WTC11 (cell line): ENCODE measurements at places on chromosomes 7 and 10.

GRCh38 chr7:44095781-44096180, 8.4 kb upstream of the AEBP1 start:
- no peak for DNase-seq

GRCh38 chr10:61452655-61453641, at the start of gene TMEM26:
TSS of gene TMEM26 (minus strand) at chr10:61453381. CDS start at chr10:61453081, 300 bp downstream.
- peak; percentile 75 for DNase-seq

DNA sequence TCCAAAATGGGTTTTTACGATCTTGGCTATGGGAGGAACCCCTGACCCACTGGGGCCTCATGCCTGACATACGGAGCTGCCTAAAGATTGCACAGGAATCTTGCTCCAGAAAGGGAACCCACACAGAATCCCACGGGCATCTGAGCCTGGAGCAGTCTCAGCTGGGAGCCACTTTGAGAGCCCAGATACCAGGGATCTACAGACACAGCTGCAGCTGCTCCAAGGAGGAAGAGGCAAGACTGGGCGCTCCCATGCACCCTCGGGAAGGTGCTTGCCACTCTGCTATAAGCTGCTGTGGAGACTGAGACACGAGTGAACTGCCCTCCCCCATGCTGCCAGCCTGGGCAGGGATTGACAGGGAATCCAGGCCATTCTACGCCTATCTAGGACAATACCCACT, 202.5 kb downstream of the REEP3 start:
- DNase-seq = no peak

- no peak for DNase-seq
These were observed 26.2 kb downstream of the CCSER2 start for GRCh38 chr10:84354623-84355022.

DNA sequence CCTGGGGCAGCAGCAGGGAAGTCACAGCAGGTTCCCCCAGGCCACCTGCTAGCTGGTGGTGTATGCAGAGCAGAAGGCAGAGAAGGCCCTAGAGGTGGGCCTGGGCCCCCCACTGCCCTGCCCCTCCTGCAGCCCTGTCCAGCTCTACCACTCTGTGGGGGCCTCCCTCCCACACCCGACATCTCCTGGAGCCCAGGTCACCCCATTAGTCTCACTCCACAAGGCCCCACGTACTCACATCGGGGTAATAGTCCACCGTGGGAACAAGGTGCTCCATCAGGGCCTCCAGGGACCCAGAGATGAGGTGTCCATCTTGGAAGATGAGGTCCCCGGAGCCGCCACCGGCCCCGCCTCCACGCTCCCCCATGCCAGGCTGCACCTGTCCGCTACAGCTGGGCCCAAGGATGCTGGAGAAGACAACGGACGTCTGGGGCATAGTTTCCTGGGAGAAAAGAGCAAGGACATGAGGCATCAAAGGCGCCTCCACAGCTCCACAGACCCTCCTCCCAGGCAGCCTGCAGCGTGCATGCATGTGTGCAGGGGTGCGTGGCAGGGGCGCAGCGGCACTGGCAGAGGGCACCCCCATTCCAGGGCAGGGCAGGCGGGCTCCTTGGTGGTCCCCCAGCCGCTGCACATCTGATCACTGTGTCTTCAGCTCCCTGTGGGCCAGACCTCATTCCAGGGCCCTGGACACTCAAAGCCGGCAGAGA, 61.0 kb downstream of the RASGEF1A start:
- peak; percentile 8 for DNase-seq

GRCh38 chr10:96366508-96366907, 7.7 kb upstream of the OPALIN start:
- DNase-seq = no peak

GRCh38 chr7:54878339-54878738, 119.3 kb upstream of the SEC61G start:
- DNase-seq = no peak

DNA sequence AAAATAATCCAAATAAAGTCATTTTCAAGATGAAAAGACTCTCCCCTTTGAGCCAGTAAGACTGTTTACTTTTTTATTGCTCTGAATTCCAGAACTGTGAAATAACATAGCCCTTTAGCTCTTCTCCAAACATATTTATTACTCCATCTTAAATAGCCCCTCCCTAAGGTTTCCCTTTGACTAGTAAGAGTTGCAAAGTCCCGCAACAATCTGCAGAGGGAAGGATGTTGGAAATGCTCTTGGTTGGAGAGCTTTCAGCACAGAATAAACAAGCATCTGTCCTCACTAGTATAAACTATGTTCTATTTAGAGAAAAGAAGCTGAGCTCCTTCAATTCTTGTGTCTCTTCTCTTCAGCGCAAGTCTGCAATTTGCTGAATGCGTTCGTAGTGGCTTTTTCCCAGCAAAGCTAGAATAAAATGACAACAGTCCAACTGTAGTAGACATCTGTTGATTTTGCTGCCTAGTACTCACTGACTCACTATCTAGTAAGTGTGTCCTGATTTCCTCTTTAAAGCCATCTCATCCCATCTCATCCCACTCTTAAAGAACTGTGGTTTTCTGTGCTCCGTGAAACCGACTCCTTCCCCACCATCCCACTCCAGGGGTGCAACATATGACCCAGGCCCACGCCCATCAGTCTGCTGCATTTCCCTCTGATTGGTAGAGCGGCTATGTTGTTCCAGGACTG, 104.0 kb downstream of the FAM107B start:
- DNase-seq = no peak

- DNase-seq = no peak
These were observed 720 bp upstream of the RFC2 start for GRCh38 chr7:74254858-74255379.

DNA sequence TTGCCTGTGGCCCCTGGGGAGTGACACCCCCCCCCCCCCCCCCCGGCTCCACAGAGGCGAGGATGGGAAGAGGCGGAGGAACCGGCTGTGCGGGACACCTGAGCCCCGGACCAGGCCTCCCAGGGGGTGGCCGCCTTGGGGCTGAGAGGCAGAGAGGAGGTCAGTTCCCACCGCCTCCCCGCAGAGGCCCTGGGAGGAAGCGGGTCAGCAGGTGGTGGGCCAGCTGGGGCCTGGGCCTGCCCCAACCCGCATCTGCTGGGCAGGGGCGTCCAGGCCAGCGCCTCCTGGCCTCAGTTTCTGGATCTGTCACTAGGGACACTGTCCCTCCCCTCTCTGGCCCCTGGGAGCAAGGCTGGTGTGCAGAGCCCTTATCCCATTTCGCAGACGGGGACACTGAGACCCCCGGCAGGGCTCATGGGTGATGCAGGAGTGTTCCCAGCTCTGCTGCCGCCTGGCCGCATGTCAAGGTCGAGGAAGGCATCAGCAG, 14.6 kb upstream of the LFNG start:
- DNase-seq = no peak

DNA sequence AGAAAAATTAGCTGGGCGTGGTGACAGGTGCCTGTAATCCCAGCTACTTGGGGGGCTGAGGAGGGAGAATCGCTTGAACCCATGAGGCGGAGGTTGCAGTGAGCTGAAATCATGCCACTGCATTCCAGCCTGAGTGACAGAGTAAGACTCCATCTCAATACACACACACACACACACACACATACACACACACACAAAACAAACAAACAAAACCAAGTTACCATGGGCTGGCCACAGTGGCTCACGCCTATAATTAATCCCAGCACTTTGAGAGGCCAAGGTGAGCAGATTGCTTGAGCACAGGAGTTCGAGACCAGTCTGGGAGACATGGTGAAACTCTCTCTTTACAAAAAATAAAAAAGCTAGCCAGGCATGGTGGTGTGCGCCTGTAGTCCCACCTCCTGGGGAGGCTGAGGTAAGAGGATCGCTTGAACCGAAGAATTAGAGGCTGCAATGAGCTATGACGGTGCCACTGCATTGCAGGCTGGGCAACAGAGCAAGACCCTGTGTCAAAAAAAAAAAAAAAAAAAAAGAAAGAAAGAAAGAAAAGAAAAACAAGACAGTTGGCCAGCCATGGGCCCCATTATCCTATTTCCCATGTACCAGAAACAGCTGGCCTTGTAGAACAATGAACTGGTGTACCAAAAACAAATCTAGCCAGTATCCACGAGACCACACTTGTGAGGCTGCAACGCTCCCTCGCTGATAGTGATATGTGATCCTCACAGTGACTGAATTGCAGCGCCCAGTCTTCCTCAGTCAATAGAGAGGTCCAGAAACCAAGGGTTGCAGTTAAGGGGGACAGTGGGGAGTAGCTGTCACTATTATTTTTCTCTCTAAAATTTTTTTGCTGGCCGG, 6.6 kb upstream of the AGFG2 start:
- no peak for DNase-seq

DNA sequence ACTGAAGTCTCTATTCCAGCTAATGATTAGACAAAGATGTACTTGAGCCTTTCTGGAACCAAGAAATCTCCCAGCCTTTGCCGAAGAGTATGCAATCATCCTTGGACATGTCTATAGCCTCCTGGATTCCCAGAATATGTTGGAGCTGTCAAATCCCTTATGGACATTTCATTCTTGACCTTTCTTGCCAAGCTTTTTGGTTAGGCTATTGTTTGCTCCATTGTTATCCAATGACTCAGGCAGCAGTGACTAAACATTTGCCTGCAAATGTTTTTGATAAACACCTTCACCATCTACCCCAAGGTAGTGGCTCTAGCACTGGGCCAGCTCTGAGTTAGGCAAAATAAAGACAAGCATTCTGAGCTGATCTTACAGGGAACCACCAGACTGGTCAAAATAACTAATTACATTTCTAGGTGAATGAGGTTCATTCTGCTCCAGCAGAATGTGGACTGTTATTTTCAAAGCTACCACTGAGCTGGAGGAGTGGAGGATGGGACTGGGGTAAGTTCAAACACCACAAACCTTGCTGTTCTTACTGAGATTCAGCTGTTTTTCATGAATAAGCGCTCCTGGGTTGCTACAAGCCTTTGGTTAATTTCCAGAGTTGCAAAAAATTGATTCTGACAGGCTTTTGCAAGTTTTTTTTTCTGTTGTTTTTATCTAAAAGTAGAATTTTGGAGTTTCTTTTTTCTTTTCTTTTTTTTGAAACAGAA, 81.0 kb downstream of the TMEM270 start:
- no peak for DNase-seq

DNA sequence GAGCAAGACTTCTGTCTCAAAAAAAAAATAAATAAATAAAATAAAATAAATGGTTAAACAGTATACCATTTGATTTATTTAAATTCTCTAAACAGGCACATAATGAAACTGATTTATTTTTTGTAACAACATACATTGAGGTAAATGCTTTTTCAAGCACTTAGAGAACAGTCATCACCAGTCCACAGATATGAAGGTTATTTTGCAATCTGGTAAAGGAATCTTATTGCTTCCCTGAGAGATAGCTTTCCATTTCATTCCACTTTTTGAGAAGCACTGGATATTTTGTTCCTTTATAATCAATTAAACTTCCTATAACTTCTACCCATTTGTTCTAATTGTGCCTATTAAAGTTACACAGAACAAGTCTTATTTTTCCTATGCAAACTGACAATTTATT, 5.2 kb downstream of the CEP55 start:
- no peak for DNase-seq

DNA sequence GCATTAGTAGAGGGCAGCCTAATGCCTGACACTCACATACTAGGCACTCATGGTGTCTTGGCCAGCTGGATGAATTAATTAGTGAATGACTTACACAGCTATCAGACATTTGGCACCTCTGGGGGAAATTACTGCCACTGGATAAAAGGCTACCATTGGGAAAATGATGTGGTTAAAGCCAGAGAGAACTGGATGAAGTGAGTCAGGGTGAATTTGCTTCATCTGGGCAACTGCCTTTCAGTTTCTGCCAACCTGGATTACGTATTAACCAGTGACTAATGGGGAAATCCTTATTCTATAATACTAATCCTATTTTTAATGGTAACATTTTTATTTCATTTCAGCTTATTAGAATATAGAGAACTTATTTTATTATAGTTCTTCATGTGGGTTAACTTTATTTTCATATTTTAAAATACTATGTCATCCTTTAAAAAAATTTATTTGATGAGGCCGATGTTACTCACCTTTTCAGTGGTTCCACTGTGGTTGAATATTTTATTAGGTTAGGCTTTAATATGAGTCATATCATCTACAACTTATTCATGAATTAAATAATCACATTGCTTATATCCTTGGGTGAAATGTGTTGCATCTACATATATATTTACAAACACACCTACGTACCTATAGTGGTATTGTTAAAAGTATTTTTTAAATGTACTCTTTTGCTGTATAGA, 85.6 kb upstream of the CAPZA2 start:
- no peak for DNase-seq

DNA sequence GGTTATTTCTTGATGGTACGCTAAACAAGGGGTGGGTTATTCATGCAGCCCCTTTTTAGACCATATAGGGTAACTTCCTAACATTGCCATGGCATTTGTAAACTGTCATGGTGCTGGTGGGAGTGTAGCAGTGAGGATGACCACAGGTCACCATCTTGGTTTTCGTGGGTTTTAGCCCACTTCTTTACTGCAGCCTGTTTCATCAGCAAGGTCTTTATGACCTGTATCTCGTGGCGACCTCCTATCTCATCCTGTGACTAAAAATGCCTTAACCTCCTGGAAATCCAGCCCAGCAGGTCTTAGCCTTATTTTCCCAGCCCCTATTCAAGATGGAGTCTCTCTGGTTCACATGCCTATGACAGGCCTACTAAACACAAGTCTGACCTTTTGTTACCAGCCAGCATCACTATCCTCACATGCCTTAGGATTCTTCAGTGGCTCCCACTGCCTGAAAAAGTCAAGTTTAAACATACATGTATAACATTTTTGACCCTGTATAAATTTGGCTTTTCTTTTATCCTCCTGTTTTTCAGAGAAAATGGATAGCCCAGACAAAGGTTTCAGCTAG, 13.2 kb upstream of the COBL start:
- DNase-seq = no peak

DNA sequence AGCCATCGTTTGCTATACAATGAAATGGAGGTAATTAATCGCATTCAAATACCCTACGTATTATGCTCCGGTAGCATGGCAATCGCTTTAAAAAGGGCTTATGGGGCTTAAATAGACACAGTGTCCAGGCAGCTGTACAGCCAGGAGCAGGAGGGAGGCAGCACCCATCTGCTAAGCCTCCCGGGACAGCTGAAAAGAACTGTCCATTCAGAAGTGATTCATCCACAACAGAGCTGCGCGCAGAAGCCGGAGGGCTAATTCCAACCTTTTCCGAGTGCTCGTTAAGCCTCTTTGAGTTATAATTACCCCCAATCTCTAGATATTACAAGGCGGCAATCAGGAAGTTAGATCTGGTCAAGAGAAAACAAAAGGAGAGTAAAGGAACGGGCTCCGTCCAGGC, 58.3 kb downstream of the DPYSL4 start:
- no peak for DNase-seq

DNA sequence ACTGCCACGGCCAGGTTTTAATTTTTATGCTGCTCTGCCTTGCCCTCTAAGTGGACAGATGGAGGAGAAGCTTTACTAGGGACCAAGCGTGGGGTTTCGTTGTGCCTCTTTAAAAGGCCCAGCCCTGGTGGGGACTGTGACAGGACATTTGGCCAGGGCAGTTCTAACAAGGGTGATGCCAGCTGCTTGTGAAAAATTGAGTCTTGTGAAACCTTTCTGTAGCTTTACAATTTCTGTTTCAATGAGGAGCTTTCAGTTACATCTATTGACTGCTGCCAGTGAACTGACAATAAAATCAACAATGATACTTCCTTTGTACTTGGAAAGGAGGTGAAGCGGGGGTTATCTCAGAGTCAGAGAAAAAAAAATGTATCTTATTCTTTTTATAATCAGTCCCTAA, 233.1 kb upstream of the CSTF2T start:
- no peak for DNase-seq
